ENCODE measurements at places on chromosomes 11 and 22.

DNA sequence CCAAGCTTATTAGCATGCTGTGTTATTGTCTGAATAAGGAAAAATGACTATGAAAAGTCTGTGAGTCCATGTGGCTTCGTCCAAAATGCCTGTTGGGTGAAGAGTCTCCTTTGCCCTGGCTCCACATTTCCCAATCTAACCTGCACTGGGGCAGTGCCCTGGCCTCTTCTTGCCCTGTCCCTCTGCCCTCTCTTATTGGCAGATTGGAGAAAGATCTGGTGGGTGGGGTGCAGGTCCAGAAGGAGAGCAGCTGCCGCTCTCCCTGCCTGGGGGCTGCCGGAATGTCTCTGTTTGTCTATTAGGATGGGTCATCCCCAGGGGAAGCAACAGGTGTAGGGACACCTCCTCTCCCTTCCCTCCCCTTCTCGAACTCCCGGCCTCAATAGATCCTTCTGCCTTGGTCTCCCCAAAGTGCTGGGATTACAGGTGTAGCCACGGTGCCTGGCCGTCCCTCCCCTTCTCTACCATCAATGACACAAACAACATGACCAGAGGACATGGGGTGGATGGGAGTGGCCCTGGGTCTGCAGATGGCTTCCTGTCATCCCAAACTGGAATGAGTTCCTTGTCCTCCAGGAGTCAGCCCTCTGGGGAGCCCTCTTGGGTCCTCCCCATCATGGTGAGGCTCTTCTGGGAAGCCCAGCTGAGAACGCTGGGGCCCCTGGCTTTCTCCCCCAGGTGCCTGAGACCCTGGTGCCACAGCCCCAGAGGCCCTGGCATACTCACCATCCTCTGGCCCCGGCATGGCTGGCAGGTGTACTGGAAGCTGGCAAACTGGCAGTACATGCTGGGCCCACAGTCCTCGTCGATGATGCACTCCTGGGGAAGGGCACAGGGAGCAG, 40.5 kb downstream of the DKK3 start:
- no peak for DNase-seq

DNA sequence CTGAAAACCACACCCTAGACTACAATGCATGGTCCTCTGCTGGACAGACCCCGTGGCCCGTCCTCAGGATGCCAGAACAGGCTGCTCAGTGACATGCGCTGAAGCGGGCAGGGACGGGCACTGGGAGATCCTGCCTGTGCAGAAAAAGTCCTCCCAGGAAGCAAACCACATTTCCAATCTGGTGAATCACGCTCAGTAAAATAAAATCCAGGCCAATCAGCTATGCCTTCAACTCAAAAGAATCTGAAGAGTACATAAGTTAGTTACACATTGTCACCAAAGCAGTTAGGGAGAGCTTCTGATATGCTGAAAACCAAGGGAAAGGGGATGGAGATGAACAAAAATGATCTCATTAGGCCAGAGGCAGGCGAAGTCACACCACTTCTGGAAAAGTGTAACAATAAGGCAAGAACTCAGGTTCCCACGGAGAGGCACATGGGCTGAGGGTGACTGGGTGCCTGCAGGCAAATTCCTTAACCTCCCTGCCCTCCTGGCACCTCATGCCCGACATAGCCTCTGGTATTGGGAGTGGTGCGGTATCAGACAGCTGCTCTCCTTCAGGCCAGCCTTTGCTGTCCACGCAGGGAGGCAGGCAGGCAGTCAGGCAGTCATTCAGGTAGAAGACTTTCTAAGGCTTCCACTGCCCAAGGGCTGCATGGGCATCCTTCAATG, 66.4 kb downstream of the APOL5 start:
- no peak for DNase-seq

- no peak for DNase-seq
Observed at GRCh38 chr22:11066458-11067285, 4461.3 kb upstream of the OR11H1 start.

- DNase-seq = no peak
Observed at GRCh38 chr11:84899740-84900139, 727.4 kb downstream of the DLG2 start.

- no peak for DNase-seq
Observed at GRCh38 chr11:61635787-61636186, 44.4 kb upstream of the DAGLA start.

- no peak for DNase-seq
Observed at GRCh38 chr11:95792700-95793099, 2.4 kb downstream of the CEP57 start.

DNA sequence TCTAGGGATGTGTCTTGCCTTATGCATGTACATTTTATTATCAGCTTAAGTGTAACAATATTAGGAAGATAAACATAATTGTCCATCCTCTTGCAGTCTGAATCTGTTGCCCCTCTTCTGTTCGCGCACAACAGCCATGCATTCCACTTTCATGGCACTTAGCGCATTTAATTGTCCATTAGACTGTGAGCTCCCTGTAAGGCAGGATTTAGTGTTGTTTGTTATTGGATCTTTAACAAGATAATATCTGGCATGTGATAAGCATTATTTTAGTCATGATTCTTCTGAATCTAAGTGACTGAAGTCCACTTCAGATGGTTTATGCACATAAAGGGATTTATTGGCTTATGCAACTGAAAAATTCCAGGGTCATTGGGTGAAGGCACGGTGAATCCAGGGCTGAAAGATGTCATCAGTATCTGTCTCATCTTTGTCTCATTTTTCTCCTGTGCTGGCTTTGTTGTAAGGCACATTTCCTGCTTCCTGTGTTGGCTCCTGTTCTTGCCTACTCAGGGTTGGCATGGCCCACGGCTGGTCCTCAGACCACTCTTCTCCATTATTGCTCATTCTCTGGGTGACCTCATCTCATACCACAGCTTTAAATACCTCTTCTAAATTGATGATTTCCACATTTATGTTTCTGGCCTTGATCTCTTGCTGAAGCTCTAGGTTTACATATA, 37.6 kb downstream of the ATXN10 start:
- no peak for DNase-seq

GRCh38 chr11:78467931-78468330, 50.3 kb upstream of the GAB2 start:
- DNase-seq = no peak

GRCh38 chr11:10387206-10388083, 67.6 kb upstream of the AMPD3 start:
- no peak for DNase-seq

DNA sequence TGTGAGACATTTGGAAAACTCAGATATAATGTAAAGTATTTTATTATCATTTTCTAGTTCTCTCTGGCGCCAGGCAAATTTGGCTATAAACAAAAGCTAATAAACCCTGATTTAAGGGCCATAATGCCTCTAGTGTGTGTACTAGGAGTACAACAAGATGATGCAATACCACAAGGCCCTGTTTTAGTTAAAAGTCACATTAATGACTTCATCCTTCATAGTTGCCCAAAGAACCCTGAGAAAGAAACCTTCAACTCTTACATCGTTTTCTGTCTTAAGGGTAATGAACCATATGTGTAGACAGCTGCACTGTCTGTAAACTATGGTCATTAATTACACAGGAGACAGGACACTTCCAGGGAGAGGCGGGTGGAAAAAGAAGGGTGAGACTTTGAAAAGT, 538.4 kb downstream of the FAM181B start:
- DNase-seq = no peak

GRCh38 chr11:67240576-67241389, 25.5 kb upstream of the GRK2 start:
- DNase-seq = peak; percentile 50

DNA sequence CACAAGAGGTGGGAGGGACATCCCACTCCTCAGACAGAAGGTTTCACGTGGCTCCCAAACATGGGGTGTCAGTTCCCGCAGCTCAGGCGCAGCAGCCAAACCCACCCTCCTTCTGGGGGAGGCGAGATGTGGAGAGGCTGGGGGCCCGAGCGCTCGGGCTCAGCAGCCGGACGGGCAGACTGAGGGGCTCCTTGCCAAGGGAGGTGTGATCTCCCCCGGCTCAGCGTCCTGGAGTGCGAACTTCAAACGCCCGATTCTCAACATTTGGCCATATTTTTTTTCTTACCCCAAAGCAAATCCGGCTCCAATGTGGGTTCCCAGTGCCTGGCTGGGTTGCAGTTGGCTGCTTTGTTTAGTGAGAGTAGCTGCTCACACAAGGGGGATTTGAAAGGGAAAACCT, 477.9 kb downstream of the MN1 start:
- DNase-seq = no peak

- no peak for DNase-seq
Observed at GRCh38 chr22:26535603-26535908, 23.3 kb upstream of the TFIP11 start.

GRCh38 chr11:5339771-5340322, 3.5 kb downstream of the OR51B5 start:
- DNase-seq = no peak

- no peak for DNase-seq
Observed at GRCh38 chr11:77449060-77449521, 24.8 kb downstream of the PAK1 start.

- no peak for DNase-seq
Observed at GRCh38 chr11:128786507-128786906, 80.6 kb downstream of the KCNJ1 start.

DNA sequence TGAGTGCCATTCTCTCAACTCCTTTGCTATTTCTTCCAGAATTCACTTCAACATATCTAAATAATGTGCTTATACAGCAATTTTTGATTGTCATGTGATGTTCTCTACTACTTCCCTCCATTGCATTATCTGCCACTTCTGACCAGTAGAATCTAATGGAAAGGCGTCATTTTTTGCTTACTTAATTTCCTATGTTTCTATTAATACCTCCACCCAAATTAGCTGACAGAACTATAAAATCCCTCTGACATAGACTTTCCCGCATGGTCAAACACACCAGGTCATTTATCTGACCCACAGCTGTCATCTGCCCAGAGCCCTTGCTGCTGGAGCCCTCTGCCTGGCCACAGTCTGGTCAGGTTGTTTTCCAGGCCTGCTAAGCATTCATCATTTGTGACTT, 258.6 kb upstream of the NARS2 start:
- no peak for DNase-seq

DNA sequence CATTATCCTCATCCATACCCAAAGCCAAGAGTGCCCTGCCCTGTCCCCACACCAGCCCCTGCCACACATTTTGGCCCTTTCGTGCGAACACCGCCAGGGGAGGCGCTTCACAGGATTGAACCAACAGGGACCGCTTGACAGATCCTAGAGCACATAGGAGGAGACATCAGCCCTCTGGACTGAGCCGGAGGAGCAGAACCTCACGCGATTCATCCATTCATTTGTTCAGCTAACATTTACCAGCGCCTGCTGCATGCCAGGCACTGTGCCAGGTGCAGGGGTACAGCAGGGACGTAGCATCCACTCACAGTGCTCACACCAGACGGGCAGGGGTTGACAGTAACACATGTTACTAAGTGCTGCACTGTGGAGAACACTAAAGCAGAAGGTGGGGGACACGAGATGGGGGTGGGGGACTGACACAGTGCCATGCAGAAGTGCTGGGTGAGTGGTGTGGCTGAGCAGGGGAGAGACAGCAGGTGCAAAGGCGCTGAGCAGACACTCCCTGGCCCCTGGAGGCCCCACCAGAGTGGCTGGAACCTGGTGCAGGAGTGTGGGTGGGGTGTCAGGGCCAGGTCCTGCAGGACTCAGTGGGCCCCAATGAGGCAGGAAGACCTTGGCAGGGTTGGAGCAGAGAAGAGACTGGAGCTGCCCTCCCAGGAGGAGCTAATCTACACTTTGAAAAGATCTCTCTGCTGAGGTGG, 3.4 kb downstream of the GNAZ start:
- DNase-seq = no peak

DNA sequence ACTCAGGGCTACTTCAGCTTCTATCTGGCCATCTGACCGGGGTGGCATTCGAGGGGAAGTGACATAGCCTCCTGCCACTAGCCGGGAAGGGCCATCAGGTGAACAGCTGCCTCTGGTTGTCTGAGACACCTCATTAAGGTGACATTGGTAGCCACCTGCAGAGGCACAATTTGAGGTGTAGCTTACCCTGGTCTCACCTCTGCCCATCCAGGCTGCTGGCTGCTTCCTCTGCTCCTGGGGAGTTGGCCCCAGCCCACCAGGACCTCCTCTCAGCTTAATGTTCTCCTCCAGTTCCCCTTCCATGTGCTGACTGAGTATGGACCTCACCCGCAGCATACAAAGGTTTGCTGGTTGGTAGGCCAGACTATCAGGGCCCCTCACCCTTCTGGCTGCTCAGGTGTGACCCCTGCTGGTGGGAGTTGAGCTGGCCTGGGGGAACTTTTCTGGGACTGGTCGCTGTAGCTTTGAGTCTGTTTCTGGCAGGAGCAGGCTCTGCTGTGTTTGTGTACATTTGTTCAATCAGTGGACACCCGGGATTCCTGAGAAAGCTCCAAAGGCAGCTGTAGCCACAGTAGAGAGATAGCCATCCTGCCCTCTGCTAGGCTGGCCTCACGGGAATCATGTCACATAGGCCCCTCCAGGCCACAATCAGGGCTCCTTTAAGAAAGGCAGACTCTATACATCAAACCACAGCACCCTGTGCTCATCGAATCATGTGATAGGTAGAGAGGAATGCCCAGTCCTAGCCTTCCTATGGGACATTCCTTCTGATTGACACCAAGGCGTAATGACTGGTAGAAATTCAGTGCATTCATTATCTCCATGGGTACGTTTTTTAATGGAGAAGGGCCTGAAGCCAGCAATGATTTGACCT, 295.1 kb upstream of the PLET1 start:
- DNase-seq = peak; percentile 17

DNA sequence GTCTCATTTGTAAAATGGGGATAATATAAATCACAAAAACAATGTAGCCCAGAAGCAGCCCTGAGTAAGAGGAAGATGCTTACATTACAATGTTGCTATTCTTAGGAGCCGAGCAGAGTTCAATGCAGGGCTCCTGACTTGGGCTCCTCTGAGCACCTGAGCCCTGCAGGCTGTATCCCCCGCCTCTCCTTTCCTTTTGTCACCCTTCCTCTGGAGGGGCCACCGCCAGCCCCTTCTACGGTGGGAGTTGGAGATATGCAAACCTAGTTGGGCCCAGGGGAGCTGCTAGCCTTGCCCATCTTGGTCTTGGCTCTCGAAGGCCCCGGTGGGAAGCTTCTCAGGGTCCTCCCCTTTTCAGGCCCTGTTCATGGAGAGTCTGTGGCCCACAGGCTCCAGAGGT, 8.4 kb upstream of the CSNK1E start:
- no peak for DNase-seq

- no peak for DNase-seq
Observed at GRCh38 chr11:35725885-35726284, 63.3 kb downstream of the TRIM44 start.
